ENCODE measurements at places on chromosomes 3 and 15.

- no peak for DNase-seq
Observed at GRCh38 chr15:63466378-63467192, 37.8 kb upstream of the USP3 start.

DNA sequence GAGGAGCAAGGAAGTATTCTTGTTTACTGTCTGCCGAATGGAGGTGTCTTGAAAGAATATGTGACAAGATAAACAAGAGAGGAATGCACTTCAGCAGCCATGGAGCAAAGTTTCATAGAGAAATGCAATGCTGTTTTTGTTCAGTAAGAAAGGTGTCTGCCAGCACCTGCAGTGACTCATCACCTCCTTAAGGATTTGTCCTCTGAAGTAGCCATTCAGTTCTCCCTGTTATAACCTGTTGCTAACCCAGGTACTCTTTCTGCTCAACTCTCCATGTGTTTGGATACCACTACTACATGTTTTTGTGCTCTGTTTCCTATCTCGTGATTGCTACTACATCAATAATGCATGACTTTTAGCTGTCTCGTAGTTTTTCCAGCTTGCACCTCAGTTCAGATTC, 328.9 kb downstream of the CHL1 start:
- no peak for DNase-seq

GRCh38 chr3:83902787-83903533, 1055.8 kb upstream of the CADM2 start:
- DNase-seq, result no peak

- DNase-seq, result no peak
Observed at GRCh38 chr15:52936489-52936888, 146.4 kb upstream of the ONECUT1 start.

DNA sequence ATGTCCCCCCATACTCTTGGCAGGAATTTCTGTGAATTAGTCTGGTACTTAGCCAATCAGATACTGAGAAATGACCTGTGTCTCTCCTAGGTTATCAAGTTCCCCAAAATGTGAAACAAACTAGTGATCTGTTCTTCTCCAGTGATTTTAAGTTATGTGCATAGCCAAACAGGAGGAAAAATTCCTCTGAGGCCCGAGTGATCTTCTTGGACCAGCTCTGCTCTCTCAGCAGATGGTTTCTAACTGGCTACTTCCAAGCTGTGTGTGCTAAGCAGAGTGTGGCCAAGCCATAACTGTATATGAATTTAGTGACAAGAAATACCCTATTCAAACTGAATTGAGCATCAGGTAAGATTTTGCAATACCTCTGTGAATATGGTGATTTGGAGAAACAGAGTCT, 89.5 kb downstream of the GREM1 start:
- no peak for DNase-seq

DNA sequence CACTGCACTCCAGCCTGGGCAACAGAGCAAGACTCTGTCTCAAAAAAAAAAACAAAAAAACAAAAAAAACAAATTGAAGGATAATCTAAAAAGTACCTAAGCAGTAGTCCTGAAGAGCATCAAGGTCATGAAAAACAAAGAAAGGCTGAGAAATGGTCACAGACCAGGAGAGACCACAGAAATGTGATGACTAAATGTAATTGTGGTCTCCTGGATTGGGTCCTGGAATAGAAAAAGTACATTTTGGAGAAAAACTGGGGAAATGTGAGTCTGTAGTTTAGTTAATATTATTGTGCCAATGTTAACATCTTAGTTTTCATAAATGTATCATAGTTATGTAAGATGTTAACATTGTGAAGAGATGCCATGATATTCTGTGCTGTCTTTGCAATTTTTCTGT, 267.5 kb upstream of the NR2E3 start:
- no peak for DNase-seq

DNA sequence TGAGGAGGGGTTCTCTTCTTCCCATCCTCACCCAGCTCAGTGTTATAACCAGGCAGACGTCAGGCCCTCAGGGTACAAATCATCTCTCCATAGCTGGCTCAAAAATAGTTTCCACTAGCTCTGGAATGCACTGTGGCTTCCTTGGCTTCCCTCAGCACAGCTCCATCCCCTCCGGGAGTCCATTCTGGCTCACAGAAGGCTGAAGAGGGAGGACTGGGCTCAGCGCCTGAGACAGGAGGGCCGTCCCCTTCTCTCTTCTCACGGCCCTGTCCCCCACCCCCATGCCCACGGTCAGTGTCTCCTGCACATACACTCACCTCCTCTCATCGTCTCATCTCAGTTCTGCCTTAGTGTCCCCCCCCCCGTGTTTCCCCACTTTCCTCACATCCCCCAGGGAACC, 50.1 kb downstream of the UMPS start:
- no peak for DNase-seq

GRCh38 chr15:86163816-86164215, 84.1 kb downstream of the AGBL1 start:
- DNase-seq, result no peak

DNA sequence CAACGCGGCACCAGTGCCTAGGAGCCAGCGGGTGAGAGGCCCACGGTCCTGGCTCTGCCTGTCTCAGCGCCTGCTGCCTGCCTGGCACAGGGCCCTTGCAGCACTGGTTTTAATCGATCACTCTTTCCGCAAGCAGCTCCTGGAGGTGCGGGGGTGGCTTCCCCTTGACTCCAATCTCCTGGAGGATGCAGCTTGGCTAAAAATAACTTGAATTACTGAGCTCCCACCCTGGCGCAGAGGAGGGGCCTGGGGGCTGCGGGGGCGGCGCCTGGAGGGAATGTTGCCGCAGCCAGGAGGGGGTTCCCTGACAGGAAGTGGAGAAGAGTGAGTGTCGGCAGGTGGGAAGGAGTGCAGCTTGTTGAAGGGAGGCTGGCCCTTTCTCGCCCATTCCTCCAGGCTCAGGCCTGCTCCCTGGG, 9.9 kb upstream of the RPL29 start:
- DNase-seq, result no peak

- no peak for DNase-seq
Observed at GRCh38 chr15:55823699-55824340, 80.9 kb upstream of the PRTG start.

DNA sequence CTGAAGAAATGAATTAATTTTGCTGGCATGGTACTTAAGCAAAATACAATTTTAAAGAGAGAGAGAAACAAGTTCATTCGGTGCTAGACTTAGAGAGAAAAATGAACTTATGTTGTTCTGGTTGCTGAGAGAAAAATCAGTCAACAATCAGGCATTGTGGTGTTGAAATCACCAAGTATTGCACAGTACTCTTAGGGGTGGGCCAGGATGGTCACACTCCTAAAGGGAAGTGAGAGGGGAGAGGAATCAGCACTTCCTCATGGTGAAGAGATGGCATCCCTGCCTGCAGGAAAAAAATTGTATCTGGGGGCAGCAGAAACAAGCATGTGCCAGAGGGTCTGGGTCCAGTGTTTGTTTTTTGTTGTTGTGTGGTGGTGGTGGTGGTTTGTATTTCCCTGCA, 7.0 kb upstream of the DMXL2 start:
- DNase-seq, result no peak

DNA sequence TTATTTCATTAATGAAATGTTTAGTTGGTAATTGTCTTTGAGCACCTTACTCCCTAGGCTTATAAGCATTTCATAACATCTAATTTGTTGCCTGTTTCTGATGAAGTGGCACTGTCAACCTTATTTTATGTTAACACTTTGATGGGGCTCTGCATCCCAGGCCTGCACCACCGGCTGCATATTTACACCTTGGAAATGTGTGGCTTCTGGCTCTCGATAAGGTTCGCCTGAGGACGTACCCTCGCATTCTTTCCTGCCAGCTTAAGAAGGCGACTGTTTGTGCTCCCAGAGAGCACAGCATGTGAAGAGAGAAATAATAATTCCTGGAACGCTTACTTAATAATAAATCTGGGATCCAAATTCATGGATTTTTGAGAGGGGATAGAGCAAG, 763.3 kb upstream of the CFAP20DC start:
- no peak for DNase-seq
